ENCODE measurements at places on chromosomes 1 and 21. TPM values are rescaled to one million over a fixed set of nuclear protein-coding genes. Genes with fewer than 3 reads are reported as not detected.

HES2 gene
- 1.1 TPM for total RNA-seq

KANK4 gene
- total RNA-seq: not detected

MCM3AP gene
- total RNA-seq: 114 TPM

CCDC190 gene
- total RNA-seq: not detected

SLC45A3 gene
- 0.27 TPM for total RNA-seq

FABP3 gene
- not detected for total RNA-seq

TOR1AIP1 gene
- total RNA-seq: 103 TPM

LRRC53 gene
- total RNA-seq: not detected

CASQ2 gene
- not detected for total RNA-seq

ERICH3 gene
- total RNA-seq: not detected

OR2T35 gene
- not detected for total RNA-seq

MARK1 gene
- total RNA-seq: not detected

ELAPOR1 gene
- 5.7 TPM for total RNA-seq

KPRP gene
- not detected for total RNA-seq

USH2A gene
- not detected for total RNA-seq

GRIK3 gene
- total RNA-seq: not detected

C1orf159 gene
- total RNA-seq: 23.7 TPM

LMX1A gene
- not detected for total RNA-seq

RAB3GAP2 gene
- 49.1 TPM for total RNA-seq

FCRL4 gene
- total RNA-seq: not detected

SMG7 gene
- total RNA-seq: 83.3 TPM

TIAM1 gene
- 157 TPM for total RNA-seq

ANXA9 gene
- total RNA-seq: not detected

CYP2J2 gene
- total RNA-seq: 1.5 TPM

LRP8 gene
- 71.7 TPM for total RNA-seq

C8B gene
- not detected for total RNA-seq

LCE1B gene
- not detected for total RNA-seq

JAM2 gene
- 0.49 TPM for total RNA-seq

ITLN2 gene
- total RNA-seq: not detected

ZCCHC17 gene
- total RNA-seq: 22.0 TPM

GSTM2 gene
- 52.0 TPM for total RNA-seq

HLCS gene
- 18.1 TPM for total RNA-seq

FAM72D gene
- total RNA-seq: 5.1 TPM

KCNA3 gene
- total RNA-seq: 115 TPM

GJA8 gene
- not detected for total RNA-seq

Data from T-helper 1 cell treated with Interleukin-12 subunit alpha and Interleukin-12 subunit beta and Interleukin-4 antibody, amounts not matched to agents 30 ng/mL and 1 ng/mL, for 36 hours (primary cell).